ENCODE measurements at places on chromosomes 5 and 9.

- DNase-seq: no peak
Measured at GRCh38 chr9:112186695-112187094, 11.6 kb upstream of the SUSD1 start.

GRCh38 chr9:27276193-27277030 lies 20.5 kb downstream of the EQTN start:
- no peak for DNase-seq

DNA sequence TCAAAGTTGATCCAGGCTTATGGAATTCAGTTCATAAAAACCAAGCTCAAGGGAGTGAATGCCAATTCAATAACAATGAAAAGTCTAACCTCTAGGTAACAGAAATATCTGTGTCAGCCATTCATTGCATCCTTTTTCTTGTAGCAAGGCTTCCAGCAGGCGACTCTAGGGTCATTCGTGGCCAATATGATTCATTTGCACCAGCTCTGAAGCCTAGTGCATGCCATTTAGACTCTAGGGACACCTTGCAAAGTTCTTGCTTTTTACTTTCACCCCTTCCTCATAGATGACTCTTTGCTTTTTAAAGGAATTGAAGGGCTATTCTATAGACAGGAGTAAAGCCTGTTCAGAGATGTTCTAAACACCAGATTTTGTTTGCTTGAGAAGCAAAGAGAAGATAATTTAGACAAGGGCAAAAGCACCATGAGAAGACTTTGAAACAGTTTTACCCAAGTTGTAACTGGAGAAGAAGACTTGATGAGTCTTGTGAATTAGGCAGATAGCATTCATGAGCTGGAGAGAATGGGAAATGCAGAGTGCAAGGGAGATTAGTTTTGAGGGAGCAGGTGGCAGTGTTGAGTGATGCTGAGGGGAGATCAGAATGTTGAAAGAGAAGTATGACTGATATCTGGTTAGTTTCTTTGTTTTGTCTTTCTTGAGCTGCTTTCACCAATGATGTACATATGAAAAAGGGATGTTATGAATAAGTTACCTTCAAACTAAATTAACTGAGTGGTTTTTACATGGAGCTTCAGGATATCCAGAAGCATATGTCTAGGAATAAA lies 94.5 kb downstream of the F2RL2 start:
- DNase-seq: no peak

DNA sequence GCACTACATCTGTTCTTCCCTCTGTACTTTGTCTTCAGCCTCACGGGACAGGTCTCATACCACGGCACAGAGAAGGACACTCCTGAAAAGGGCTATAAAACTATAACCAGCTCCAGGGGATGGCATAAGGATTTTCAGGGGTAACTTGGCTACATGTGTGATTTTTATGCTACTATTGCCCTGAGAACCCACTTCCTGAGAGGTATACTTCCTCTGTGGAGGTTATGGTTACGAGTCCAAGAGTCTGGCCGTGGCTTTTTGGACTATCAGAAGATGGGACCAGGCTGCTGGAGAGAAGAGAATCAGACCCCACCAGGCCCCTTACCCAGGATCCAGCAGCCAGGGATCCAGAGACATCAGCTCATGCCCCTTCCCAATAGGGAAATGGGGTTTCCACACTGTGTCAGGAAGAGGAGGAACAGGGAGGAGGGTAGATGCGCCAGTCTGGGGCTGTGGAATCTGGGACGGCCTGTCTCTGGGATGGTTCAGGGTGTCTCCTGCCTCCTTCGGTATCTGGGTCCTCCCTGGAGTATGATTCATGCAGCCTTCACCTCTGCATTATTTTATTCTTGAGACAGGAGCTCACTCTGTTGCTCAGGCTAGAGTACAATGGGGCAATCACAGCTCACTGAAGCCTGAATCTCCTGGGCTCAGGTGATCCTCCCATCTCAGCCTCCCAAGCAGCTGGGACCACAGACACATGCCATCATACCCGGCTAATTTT lies 29.7 kb downstream of the WHRN start:
- no peak for DNase-seq

GRCh38 chr9:69762527-69762926 lies 2.7 kb upstream of the PTAR1 start:
- DNase-seq: no peak

DNA sequence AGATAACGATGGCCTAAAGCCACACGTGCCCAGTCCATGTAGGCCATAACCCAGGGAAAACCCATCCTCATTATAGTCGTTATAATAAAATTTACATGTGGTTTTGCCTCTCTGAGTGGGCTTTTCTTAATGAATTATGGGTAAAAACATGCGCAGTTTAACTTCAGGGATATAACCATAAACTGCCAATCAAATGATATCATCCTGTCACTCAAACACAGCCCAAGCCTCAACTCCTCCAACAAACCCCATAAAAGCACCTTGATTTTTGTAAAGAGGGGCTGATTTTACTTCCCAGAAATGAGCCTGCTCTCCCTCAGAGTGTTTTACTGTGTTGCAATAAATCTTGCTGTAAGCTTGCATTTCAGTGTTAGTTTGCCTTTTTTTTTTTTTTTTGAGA lies 15.8 kb upstream of the SETX start:
- DNase-seq: no peak

DNA sequence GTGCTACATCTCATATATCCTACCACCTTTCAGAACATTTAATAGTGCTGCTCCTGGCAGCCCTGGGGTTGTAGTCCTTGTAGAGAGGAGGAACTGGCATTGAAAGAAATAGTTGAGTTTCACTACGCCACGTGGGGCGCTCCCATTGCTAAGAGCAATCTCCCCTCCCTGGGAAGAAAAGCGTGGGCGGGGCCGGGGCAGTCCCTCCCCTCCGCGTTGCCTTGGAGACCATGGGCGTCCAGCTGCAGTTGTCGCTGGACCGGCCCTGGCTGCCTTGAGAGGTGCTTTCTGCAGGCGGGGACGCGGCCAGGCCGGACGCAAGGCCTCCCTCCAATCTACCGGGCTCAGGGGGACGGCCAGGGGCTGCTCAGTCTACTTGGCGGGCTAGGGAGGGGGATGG lies 368 bp upstream of the CCDC180 start:
- DNase-seq: no peak

DNA sequence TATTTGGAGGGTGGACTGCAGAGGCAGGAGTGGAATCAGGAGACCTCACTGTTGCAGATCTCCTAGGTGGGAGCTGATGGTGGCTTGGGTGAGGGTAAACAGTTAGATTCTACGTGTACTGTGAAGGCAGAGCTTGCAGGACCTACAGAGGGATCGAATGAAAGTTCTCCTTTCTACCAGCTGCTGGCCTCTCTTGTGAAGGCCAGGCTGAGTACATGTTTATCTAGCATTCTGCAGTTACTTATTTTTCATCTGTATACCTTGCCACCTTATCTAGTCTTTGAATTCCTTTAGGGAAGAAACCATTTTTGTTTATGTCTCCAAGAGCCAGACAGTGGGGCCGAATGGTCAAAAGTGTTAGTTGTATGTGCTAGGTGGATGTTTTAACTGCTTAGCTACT lies 57.6 kb downstream of the PTTG1 start:
- DNase-seq: no peak

DNA sequence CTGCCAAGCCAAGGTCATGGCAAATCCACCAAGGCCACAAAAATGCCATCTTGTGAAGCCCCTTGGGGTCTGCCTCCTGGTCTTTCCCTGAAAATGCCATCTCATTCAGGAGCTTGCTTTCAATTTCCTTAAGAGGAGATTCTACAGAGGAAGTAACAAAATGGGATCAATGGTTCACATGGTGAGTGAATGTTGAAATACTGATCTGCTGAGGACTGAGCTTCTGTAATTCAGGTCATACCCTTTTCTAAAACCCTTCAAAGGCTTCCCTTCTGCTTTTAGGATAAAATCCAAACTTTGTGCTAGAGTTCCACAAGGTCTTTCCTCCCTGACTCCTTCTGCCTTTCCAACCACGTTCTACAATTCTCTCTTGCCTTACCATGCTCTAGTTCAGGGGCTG lies 24.7 kb upstream of the NR3C1 start:
- DNase-seq: peak; percentile 49

DNA sequence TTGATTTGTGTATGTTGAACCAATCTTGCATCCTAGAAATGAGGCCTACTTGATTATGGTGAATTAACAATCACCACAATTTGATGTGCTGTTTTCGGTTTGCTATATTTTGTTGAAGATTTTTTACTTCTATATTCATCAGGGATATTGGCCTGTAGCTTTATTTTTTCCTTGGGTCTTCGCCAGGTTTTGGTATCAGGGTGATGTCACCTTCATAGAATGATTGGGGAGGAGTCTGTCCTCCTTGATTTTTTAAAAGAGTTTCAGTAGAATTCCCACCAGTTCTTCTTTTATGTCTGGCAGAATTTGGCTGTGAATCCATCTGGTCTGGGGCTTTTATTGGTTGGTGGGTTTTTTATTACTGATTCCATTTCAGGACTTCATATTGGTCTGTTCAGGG lies 115.2 kb downstream of the CPLANE1 start:
- no peak for DNase-seq

GRCh38 chr9:110802416-110803035 lies 133.9 kb downstream of the MUSK start:
- DNase-seq: peak; percentile 26

DNA sequence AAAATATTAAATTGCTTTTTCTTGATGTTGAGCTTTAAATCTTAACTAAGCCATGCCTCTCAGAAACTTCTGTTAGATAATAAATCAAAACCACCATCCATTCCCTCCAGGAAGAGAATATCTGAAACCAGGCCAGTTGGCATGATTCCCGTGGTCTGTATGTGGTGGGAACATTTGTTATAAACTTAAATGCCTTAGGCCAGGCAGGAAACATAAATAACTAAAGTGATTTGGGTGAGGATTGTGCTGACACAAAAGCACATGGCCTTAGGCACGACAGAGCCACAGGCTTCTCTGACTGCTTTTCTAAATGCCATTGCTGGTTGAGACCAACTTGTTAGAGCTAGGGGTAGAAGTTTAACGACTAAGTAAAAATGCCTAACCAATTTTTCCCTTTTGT lies 255.9 kb downstream of the GABRG2 start:
- DNase-seq: no peak

- peak; percentile 87 for DNase-seq
Measured at GRCh38 chr5:150783422-150783928, 4.9 kb downstream of the SMIM3 start.

- no peak for DNase-seq
Measured at GRCh38 chr5:133885566-133885965, 82.9 kb downstream of the C5orf15 start.

DNA sequence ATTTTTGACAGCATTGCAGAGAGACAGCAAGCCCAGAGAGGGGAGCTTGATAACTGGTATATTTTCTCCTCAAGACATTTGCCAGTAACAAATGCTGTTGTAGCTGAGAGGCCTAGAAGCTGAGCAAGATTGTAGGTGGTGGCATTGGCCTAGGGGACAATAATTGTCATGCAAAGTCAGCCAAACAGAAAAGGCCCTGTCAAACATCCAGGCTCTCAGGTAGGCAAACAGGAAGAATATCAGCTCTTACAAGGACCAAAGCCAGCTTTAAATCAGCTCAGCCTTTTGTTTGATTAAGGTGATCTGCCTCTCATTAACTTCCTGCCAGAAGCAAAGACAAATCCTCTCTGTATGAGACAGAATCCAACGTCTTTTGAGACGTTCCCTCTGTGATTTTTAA lies 29.7 kb upstream of the BARX1 start:
- no peak for DNase-seq

DNA sequence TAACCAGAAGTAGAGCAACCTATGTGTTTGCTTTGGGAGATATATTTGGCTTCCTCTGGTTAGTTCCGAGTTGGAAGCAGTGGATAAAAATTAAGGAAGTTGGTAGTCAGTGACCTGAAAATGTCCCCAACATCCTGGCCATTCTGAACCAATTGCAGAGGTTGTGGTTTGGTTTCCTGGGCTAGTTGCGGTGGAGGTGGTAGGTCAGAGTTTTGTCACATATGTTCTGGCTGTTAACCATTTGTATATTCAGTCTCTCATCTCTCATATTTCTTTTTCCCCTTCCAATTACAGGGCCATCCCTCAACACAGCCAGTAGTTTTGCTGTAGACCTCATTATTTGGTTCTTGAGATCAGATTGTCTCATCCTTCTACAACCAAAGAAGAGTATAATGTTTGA lies 1026.9 kb downstream of the PTPRD start:
- DNase-seq: no peak

DNA sequence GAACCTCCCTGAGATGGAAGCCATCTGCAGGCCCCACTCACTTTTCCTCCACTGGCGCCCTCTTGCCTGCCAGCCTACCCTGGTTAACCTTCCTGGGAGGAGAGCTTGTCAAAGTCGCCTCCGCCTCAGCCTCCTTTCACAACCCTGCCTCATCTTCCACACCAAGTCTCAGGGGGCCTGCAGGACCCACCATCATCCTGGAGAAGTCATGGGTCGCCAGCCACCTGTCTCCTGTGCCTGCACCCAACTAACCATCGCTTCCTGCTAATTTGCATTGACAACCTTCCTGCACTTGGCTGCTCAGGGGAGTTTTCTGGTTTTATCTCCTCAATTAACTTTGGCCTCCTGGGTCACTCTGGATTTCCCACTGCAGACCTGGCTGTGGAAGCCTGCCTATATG lies 52.8 kb upstream of the GRHPR start:
- no peak for DNase-seq

DNA sequence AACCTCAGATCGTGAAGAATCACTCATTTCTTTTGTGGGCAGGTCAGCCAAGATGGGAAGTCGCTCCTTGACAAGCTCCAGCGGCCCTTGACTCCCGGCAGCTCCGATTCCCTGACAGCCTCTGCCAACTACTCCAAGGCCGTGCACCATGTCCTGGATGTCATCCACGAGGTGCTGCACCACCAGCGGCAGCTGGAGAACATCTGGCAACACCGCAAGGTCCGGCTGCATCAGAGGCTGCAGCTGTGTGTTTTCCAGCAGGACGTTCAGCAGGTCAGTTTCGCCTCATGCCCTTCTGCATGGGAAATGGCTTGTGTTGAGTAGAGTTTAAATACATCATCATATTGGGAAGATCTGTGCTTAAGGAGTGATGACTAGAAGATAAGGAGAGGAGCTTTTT lies 173.3 kb downstream of the TRIO start:
- DNase-seq: no peak

- DNase-seq: no peak
Measured at GRCh38 chr9:73782166-73782565, 630.5 kb downstream of the ANXA1 start.

GRCh38 chr5:131413605-131414559 lies 150.0 kb downstream of the CDC42SE2 start:
- no peak for DNase-seq

DNA sequence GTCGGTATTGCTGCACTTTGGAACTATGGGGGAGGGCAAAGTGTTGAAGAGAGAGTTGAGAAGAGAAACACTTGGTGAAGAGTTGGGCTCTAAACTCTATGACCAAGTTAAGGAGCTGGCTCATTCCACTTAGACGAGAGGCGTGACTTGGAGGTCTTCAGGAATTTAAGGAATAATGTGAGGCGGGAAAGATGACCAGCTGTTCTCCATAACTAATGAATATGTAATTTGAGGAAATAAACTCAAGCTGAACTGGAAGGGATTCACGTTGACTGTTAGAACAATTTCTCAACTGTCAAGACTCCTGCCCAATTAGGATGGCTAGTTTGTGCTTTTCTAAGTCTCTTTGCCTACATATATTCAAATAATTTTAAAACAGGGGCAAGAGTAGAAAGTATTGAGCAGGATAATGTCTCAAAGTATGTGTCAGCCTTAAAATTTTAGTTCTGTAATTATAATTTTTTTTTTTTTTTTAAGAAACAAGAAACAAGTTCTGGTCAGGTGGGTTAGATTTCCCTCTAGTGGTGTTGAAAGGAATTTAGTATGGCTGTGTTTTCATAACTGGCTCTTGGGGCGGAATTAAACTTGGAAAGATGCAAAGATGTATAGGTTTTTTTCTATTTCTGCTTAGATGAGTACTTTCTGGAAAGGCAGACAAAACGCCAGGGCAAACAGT lies 33.4 kb downstream of the TMEM252 start:
- no peak for DNase-seq
